ENCODE measurements at places on chromosomes 4 and X.

DNA sequence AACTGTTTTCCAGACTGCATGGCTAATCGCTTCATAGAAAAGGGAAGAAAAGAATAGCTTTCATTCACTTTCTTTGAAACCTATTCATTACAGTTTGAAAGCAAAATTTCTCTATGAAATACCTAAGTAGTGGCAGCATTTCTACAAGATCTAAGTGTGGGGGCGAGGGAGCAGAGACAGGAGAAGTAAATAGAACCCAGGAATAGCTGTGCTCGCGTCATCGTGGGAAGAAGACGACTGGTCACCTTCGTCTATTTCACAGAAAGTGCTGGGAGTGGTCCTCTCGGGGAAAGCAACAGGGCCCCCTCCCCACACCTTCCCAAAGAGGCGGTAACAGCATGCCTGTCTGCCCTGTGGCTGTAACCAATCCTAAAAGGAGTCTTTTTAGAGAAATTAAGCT is 169.9 kb upstream of the NOCT start:
- DNase-seq: no peak

DNA sequence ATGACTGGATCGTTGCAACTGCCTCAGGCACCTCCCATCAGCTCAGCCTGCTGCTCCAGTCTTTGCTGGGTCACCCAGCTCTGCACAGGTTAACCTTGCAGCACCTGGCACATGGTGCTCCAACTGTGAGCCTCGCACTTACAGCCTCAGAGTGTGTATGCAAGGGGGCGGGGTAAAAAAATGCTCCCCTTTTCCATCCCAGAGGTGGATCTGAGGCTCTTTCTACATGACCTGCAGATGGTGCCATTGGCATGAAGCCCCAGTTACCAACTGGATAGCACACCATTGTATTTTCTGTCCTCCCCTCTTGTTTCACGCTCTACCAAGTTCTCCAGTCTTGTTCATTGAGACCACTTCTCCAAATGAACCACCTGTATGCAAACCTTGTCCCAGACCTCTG is 46.2 kb upstream of the TRPC3 start:
- no peak for DNase-seq

- no peak for DNase-seq
These were observed 72.0 kb upstream of the DHRSX start for GRCh38 chrX:2572740-2573139.

DNA sequence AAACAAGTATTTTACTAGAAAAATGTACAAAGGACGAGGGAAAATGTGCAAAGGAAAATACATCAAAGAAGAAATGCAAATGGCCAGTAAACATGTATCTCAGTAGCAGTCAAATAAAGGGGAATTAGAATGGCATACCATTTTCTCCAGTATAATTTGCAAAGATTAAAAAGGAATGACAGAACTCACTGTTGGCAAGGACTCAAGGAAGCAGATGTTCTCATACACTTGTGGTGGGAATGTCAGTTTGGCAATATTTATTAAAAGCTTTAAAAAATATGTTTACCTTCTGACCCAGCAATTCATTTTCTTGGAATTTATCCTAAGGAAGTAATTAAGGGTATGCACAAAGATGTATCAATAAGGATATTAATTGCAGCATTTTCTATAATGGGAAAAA is 7.6 kb downstream of the CLCN5 start:
- DNase-seq: no peak

DNA sequence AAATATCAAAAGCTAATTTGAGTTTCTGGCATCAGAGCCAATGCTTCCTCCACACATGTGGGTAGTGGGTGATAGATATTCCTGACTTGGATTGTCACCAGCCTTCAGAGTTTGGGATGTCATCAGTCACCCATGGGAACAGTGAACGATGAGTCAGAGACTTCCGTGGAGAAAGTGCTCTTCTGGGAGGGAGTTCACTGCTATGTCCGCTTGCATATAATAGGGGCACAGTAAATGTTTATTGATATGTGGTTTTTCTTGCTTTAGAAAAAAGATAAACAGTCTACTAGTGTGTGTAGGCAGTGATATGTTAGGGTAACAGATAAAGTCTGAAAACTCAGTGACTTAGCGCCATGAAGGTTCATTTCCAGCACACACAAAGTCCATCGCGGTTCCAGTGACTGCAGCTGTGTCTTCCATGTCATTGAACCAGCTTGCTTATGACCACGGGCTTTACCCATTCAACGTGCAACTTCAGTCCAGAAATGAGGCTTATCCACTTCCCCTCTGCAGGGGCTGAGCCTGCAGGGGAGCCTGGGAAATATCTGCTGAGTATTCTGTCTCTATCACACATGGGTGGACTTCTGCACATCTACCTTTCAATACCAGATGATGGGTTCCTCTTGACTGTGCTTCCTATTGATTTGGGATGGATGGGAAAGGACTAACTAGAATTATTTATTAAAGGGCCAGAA is 87.7 kb upstream of the WWC2 start:
- no peak for DNase-seq

DNA sequence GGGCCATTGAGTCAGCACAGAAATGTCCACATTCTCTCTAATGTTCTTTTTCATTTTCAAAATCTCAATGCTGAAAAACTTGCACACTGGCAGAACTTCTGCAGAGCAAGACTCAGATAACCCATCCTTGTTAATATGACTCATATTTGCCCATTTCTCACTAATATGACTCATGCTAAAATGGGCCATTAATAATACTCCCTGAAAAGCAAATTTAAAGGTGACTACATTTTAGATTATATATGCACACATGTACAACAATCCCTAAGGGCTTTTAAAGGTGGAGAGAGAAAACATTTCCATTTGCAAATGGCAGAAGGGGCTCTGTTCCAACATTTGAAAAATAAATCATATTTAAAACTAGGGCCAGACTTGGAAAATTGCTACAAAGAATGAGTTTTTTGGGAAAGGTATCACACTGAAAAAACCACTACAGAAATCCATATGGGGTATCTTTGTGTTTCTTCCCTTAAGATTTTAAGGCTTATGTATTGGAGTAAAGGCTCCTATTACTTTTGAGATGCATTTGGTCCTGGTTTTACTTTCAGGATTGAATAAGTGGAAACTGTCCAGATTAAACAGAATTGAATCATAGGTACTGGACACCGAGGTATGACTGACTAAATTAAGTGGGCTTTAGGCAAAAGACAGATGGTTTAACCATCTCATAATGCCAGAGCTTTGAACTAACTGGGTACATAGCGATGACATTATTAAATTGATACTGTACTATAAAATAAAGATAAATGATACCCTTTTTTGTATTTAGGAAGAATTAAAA is 30.0 kb downstream of the TLR2 start:
- no peak for DNase-seq

DNA sequence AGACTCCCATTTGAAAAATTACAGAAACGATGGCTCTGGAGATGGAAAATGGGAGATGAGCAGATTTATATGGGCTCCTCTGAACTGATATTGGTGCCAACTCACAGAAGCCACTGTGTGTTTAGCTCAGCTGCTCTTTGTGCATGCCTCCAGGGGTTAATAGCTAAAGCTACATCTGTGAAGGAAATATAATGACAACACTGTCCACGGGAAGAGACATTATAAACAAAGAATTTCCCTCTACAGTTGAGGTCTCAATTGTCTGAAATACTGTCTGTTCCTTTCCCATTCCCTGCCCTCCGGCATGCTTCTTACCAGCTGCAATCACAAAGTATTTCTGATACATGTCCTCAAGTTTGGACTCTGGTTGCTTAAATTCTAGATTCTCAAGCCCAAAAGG is 40.4 kb downstream of the PPA2 start:
- no peak for DNase-seq

GRCh38 chr4:1573830-1574459 is 110.2 kb downstream of the FAM53A start:
- DNase-seq: no peak

GRCh38 chr4:36485885-36486284 is 204.5 kb downstream of the DTHD1 start:
- DNase-seq: no peak

GRCh38 chr4:139629436-139630125 is 36.0 kb upstream of the MGST2 start:
- DNase-seq: no peak

DNA sequence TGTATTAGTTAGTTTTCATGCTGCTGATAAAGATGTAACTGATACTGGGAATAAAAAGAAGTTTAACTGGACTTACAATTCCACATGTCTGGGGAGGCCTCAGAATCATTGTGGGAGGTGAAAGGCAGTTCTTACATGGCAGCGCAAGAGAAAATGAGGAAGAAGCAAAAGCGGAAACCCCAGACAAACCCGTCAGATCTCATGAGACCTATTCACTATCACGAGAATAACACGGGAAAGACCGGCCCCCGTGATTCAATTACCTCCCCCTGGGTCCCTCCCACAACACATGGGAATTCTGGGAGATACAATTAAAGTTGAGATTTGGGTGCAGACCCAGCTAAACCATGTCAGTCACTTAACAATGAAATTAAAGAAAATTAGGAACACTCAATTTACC is 499.1 kb downstream of the FSTL5 start:
- DNase-seq: no peak

DNA sequence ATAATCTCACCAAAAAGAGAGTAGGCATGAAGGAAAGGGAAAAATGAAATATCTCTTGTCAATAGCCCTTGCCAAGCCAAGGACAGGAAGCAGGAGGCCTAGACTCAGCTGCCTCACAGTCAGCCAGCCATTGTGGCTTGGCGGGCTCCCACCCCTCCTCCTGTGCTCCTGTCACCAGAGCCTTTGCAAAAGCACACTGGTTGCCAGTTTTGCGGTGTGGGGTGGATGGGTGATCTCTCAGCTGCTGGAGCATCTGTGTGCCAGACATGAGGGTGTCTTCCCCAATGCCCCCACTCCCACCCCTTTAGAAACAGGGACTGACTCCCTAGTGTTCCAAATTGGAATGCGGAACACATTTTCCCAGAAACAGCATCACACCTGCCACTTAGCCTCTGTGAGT is 26.1 kb downstream of the ARHGEF6 start:
- DNase-seq: no peak

DNA sequence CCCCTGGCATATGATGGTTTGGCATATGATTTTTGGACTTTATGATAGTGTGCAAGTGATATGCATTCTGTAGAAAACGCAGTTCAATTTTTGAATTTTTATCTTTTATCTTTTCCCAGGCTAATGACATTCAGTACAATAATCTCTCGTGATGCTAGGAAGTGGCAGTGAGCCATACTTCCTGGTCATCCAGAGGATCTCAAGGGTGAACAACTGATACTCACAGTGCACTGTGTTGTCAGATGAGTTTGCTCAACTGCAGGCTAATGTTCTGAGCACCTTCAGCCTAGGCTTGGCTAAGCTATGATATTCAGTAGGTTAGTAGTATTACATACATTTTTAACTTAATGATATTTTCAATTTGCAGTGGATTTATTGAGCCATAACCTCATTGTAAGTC is 405.3 kb downstream of the PCDH7 start:
- no peak for DNase-seq

GRCh38 chr4:175385797-175386196 is 426.3 kb downstream of the GPM6A start:
- DNase-seq: no peak
